ENCODE measurements at places on chromosomes 5 and 9.
A peak's percentile ranks its signal among the peaks of the same experiment; 100 is the strongest.

DNA sequence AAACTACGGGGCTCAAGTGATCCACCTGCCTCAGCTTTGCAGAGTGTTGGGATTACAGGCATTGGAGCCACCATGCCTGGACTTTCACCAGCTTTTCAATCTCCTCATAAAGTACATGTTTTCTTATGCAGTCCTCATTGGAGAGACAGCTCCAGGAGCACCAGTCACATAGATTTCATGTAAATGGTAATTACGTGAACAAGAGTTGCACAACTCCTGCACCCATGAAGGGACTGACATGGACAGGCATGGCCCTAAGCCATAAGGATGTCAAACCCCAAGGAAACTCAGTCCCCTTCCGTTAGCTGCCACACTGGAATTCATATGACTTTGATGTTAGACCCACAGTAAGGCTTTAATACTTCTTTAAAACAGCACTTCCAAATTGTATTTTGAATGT is 7.6 kb upstream of the ADGRV1 start:
- DNase-seq: no peak

DNA sequence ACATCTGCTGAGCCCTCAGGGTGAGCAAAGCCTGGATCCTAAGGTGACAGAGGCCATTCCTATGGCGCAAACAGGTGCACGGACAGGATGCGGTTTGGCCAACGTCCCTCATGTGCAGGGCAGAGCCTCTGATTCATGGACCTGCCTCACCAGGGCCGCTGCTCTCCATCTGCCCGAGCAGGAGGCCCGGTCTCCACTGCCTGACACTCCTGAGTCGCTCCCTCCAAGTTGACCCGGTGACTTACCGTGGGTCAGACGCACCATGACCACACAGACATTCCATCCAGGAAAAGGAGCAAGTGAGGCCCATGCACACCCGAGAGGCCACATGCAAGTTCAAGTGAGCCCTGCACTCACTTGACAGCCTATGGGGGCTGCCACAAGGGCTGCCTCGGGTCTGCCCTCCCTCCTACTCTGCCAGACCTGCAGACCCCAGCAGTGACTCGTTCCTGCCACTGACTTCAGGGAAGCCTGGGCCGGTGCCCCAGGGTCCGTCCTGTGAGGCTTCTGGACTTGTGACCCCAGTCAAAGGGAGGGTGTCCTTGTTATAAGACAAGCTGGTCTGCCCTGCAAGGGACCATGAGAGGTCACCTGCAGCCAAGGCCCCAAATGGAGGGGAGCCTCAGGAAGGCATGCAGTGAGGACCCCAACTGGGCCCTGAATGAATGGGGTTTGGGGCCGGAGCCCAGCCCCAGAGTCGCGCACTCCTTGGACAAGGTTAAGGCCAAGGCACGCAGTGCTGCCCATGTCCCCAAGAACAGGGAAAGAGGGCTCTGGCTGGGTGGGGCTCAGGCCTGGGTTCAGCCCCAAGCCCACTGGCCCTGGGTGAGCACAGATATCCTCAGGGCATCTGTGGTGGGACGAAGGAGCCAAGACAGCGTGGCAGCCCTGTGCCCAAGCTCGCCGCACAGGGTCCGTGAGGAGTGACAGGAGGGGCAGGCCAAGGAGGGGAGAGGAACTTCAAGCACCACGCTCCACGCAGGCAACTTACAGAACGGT is 10.1 kb downstream of the BRD3OS start:
- DNase-seq: no peak

- DNase-seq: no peak
Observed at GRCh38 chr5:133341296-133341695, 271.0 kb downstream of the FSTL4 start.

GRCh38 chr9:89648247-89649000 is 43.6 kb downstream of the GADD45G start:
- no peak for DNase-seq

- DNase-seq: no peak
Observed at GRCh38 chr5:77850536-77851175, 74.5 kb upstream of the TBCA start.

DNA sequence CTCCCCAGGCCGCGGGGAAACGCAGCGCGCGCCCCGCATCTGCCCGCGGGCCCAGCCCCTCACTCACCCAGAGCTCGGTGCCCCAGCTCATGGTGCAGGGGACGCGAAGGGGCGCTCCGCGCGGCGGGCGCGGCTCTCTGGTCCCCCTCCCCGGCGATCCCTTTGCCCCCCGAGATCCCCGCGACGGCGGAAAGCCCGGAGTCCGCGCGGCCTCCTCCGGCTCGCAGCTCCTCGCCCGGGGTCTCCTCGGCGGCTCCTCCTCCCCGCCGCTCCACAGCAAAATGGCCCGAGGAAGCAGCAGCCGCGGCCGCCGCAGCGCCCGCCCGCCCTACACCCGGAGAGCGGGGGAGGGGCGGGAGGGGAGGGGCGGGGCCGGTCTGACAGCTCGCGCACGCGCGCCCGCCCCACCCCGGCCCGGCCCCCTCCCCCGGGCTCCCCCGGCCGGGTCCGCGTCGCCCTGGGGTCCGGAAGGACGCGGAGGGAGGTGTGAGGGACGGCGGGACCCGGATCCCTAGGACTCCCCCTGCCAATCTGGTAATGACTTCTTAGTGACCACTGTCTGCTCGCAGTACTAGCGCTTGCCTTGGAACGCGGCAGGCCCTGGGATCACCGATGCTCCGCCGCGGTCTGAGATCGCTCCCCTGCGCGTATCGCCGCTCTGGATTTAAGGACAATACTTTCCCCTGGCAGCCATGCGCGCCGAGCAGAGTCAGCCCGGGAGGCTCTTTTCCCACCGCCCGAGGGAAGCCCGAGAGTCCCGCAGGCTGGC is at the start of gene FNBP1:
Gene FNBP1, minus strand, starts transcription at position 305 of the 769 bp plus-strand sequence. Its CDS starts 214 bp downstream, at position 91.
- peak; percentile 27 for DNase-seq

DNA sequence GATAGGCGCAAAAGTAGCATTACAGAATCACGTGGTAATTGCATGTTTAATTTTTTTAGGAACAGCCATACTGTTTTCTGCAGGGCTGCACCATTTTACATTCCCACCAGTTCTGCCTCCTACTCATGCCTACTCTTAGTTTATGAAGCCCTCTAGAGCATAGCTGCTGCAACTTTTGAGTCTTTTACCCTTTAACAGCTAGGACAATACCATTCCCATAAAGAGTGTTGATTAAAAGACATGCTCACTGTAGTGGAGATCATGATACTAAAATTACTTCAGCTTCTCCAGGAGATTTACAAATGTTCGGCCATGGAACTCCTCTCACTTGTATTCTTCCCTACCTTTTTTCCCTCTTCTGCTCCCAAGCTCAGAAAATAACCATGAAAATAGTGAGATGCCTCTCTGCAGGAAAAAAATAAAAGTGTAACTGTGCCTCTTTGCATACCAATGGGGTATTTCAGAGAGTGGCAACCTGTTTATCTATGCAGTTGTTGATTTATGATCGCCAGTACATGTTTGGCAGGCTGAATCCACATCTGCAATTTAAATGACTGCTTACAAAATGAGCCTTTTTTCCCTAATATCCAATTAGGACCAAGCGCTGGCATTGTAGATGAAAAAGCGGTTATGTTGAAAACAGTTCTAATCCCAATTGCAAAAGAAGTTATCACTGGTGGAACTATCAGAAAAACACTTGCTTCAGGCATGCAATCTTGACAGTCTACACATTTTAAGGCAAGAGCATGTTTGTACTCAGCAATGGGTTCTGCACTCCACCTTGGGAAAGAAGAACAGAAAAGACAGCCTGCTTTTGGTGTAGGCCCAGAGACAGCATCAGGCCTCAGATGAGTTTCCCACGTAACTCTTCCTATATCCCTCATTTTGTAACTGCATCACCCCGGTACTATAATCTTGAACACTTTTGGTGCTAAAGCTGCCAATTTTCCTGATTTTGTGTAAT is 131.1 kb downstream of the ADAMTSL1 start:
- DNase-seq: no peak

DNA sequence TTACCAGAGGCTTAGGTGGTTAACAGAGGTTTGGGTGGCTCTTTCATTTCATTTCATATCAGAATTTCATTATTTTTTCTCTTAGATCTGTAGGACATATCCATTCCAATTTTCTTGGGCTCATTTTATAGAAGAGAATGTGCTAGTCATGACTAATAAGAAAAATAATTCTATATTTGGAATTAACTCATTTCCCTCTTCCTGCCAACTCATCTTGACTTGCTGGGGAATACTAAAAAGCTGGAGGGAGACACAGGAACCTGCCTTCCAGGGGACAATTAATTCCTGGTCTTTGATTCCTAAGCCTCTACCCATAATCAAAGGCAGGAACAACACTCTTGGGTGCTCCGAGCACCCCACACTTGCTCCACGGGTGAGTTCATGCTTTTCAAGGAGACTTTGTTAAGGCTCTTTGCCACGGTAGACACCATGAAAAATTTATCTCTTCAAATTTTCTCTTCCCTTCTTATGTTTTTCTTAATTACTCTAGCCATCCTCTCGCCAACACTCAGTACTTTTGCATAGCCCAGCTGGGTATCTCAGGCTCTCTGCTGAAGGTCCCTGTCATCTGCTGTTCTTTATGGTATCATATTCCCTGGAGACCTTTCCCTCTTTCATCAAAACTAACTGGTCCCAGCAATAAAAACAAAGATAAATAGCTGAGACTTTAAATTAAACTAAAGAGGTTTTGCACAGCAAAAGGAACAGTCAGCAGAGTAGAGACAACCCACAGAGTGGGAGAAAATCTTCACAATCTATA is 273.9 kb downstream of the NPR3 start:
- DNase-seq: no peak

- no peak for DNase-seq
Observed at GRCh38 chr5:133261993-133262392, 210.2 kb downstream of the HSPA4 start.

- no peak for DNase-seq
Observed at GRCh38 chr9:656926-657568, 184.4 kb upstream of the DMRT1 start.

GRCh38 chr9:3908731-3909130 is 382.9 kb upstream of the RFX3 start:
- no peak for DNase-seq

- DNase-seq: no peak
Observed at GRCh38 chr5:150585781-150586341, 54.6 kb upstream of the SYNPO start.

DNA sequence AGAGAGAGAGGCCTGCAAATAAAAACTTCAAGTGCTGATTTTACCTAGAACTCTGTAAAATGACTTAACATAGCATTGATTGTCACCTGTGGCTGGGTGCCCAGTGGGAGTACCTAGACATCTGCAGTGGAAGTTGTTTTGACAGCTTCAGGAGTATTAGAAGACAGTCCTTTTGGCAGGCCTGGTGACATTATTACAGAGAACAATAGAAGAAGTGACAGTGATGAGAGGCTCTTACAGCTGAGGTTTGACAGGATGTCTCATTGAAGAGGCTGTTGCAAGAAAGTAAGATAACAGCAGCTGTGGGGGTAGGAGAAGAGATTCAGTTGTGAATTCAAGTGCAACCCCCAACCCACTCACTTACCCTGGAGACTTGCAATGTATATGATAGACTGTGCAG is 27.9 kb upstream of the MUSK start:
- no peak for DNase-seq

DNA sequence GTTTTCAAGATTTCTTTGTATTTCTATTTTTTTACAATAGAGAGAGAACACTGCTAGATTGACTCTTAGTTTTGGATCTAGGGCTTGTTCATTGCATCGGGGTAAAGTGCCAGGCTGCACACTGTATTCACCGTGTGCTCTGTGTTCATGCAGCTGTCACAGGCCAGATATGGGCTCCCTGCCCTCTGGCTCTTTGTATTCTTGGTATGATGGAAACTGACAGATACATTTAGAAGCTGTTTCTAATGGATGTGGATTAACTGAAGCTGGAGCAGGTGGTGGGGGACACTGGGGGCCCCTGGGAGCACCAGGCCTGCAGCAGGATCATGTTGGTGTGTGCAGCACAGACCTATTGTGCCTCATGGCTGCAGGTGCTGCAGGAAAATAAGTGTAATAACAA is 28.0 kb downstream of the SLC36A1 start:
- DNase-seq: no peak

GRCh38 chr5:100863739-100864138 is 39.3 kb downstream of the ST8SIA4 start:
- no peak for DNase-seq

GRCh38 chr9:70494221-70494620 is 79.8 kb upstream of the KLF9 start:
- DNase-seq: no peak

- no peak for DNase-seq
Observed at GRCh38 chr5:80810425-80810824, 149.7 kb upstream of the RASGRF2 start.

DNA sequence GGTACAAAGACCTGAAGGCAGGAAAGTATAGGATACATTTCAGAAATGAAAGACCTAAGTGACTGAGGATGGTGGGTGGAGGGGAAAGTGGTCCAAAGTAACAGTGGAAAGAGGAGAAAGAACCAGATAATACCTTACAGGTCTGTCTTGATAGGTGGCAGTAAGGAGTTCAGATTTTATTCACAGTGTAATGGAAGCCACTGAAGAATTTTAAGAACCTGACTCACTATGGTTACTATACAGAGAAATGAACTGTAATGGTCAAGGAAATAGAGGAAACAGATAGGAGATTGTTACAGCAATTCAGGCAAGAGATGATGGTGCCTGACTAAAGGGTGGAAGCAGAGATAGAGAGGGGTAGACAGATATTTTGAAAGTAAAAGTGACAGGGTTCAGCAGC is 46.5 kb downstream of the EPB41L4A start:
- no peak for DNase-seq

- no peak for DNase-seq
Observed at GRCh38 chr5:95283761-95284571, 928 bp downstream of the MCTP1 start.

GRCh38 chr9:18566121-18566520 is 92.2 kb downstream of the ADAMTSL1 start:
- no peak for DNase-seq

GRCh38 chr9:131630205-131630831 is 85.0 kb downstream of the PRRT1B start:
- DNase-seq: no peak

DNA sequence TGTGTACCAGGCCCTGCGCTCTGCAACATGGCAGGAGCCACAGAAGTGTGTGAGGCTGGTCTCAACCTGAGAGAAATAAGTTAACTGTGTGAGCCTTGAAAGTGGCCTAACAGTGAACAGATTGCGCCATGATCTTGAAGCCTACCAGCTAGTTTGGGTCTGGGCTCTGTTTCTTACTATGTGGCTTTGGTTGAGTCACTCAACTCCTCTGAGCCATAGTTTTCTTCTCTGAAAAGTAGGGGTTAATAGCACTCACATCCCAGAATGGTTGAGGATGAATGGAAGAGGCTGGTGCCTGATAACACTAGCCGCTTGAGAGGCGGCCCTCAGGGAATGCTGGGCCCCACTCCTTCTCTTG is 121.5 kb downstream of the RGS3 start:
- DNase-seq: no peak

- DNase-seq: no peak
Observed at GRCh38 chr5:83048277-83048676, 28.9 kb downstream of the TMEM167A start.

DNA sequence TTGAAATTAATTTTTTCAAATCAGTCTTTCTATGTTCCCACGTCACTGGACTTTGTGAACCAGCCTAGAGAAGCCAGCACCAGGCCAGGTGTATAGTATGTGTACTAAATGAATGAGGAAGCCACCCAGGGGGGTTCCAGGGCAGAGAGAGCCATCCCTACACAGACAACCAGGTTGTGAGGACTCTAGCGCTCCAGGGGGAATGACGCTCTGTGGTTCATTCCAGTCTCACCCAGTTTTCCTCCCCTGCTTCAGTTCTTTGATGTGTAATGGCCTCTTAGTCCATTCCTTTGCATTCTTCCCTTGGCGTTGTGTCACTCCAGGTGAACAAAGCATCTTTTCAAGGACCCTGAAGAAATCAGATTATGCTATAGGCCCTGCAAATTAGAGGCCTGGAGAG is 330.6 kb downstream of the NSG2 start:
- no peak for DNase-seq
